ENCODE measurements at places on chromosomes 7 and 10.
A peak's percentile ranks its signal among the peaks of the same experiment; 100 is the strongest.

DNA sequence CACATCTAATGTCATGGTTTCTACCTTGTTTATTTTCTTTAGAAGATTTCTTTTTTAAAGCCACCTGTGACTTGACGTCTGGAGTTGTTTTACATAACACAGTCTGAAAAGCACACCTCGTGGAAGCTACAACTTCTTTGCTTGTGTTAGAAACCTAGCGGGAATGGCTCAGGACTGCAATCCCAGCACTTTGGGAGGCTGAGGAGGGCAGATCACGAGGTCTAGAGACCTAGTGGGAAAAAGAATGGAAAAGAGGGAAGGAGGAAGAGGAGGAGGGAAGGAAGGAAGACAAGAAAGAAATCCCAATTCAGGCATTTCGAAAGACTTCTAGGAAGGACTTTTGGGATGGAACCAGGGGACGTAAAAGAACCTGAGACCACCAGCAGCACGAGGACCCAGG is 146.3 kb upstream of the CELF2 start:
- DNase-seq: no peak

GRCh38 chr7:150400788-150401423 is 21.8 kb downstream of the ZNF775 start:
- no peak for DNase-seq

DNA sequence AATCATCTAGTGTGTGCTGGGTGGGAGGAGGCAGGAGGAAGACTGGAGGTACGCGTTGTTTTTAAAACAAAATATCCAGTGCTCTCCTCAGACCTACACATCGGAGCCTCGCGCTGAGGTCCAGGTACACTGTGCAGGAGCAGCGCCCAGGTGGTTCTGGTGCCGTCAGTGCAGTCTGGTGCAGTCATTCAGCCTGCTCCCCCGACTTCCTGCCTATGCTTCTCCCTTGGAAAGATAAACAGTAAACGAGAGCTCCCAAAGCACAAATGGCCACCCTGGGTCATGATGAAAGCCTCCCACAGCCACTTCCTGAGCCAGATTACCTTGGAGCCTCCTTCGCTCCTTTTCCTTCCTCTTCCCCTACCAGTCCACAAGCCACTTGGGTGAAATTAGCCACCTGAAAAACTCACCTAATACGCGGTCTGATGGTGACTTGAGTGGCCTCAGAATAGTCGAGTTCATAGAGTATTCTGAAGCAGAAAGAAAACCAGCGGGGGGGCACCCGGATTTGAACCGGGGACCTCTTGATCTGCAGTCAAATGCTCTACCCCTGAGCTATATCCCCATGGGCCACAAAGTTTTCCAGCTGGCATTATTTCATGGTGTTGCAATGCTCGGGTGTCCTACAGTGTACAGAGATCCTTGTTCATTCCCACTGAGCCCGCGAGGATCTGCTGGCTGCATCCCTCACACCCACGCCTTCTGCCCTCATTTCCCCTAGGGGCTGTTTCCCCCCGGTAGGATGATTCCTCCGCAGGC is 82.5 kb downstream of the ZNF467 start:
- peak; percentile 64 for DNase-seq

DNA sequence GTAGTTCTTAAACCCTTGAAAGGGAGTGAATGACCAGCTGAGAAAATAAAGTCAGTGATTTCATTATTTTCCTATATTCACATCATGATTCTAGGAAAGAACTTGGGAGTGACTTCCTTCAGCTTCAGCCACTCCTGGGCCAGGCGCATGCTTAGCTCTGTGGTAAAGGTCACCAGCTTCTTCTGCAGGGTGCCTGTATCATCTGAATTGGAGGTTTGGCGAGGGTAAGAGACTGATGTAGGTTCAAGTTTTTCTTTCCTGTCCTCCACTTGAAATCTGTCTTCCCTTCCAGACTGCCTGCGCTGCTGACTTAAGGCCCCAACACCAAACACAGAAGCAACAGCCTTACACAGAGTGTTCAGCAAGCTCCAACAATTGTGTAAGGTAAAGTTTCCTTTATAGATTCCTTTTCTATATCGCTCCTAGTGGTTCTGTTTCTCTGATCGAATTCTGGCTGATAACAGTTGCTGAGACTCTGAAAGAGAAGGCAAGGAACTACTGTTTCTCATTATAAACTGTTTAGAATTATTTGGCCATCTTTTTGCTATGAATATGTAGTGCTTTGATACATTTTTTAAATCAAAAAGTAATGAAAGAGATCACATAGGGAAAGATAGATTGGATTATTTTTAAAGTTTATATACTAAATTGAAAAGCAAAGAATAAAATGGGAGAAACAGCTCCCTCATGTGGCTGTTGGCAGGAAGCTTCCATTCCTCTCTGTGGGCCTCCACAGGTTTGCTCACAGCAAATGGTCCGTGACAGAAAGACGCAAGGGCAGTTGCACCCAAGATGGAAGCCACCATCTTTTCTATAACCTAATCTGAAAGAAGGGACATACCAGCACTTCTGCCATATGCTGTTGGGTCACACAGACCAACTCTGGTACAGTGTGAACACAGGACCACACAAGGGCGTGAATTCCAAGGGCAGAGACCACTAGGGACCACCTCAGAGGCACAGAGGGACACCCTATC is 14.0 kb downstream of the GATAD1 start:
- DNase-seq: no peak

DNA sequence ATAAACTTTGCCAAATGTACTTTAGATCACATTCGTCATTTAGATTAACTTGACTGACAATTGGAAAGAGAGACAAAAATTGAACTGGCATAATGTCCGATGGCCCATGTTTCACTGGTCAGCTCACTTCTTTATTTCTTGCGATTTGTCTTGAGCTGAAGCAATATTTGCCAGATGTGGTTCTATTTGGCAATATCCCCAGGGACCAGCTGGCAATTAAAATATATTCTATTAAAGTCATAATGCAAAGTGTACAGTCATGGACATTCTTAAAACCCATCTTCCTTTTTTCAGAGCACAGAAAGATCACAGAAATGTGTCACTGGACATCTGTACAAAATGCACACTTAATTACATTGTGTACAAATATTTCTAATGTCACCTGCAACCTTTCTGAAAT is 26.3 kb downstream of the NEBL start:
- DNase-seq: no peak

- no peak for DNase-seq
Observed at GRCh38 chr10:116663342-116663741, 42.6 kb downstream of the PNLIPRP2 start.

GRCh38 chr10:5854131-5854475 is 35.6 kb downstream of the ANKRD16 start:
- DNase-seq: no peak

DNA sequence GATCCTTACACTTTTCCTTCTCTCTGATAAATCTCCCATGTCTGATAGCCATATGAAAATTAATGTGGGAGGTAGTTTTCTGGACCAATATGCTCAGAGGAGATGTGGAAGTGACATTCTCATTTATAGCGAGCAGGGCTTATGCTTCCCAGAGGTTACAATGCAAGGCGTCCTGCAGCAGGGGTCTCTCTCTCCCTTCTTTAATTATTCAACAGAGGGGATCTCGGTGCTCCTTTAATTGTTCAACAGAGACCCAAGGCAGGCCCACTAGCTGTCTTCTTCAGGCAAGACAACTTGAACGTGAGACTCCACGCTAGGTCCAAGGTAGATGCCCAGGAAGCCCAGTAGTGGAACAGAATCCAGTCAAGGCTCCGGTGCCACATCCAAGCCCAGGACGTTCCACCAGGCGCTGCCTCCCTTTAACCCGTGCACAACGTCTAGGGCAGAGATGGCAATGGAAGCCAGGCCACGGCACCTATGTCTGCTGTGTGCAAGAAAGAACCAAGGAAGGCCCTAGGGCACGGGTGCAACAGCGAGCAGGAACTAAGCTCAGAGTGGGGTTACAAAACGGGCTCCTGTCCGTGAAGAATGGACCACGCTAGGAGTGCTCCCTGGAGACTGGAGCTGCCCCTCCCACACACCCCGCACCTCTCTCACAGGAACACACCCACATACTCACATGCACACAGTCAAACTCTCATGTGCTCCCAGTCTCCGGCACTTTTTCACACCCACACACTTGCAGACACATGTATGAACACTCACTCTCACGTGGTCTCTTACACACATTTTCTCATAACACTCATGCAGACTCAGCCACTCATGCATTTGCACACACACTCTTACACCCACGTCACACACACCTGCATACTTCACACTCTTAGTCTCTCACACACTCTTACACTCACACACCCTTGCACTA is 230.4 kb downstream of the TNS3 start:
- DNase-seq: no peak

- DNase-seq: no peak
Observed at GRCh38 chr7:132309102-132309805, 267.0 kb downstream of the PLXNA4 start.

DNA sequence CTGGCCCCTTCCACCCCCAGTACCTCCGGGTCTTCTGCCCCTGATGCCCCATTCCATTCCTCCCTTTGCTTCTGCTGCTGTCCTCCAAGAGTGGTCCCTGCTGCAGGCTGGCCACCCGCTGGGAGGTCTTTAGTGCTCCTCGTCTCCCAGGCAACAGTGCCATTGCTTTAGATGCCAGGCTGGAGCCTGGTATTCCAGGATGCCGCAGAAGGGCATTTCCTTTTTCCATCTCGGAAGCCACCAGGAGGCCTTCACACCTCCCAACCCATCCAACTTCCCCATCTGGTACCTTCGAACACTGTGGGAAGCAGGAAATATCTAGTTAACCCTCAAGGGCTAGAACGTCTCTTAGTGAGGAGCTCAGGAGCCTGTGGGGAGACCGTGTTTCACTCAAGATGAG is 92.9 kb upstream of the DUSP5 start:
- no peak for DNase-seq

DNA sequence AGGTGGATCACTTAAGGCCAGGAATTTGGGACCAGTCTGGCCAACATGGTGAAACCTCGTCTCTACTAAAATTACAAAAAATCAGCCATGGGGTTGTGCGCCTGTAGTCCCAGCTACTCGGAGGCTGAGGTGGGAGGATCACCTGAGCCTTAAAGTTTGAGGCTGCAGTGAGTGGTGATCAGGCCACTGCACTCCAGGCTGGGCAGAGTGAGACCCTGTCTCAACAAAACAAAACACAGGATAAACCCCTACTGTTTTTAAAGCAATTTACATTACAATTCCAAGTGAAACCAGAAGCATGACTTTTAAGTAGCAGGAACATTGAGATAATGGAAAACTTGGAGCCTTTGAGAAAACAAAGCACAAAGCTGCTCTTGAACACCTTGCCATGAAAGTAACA is 92.4 kb upstream of the BTBD16 start:
- DNase-seq: no peak

- DNase-seq: peak; percentile 14
Observed at GRCh38 chr7:141975806-141976523, 2.4 kb upstream of the TAS2R38 start.

DNA sequence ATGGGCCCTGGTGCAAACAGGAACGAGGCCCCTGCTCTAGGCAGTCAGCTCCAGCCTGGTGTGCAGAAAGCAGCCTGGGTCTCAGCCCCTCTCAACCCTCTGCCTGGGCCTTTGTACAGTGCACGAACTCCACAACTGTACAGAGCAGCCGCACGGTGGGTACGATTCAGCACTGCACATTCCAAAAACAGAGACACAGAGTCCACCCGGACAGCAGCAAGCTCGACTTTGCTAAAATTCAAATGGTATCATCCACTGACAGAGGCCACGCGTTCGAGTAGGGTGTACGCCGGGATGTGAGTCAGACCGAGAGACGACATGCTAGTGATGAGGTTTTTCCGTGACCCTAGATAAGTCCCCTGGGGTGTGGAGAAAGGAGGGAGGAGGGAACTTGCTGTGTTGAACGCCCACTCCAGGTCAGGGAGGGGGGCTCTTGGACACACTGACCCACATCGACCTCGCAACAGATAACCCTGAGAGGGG is 65.6 kb upstream of the PDGFA start:
- DNase-seq: no peak

- DNase-seq: peak; percentile 93
Observed at GRCh38 chr7:42175834-42176723, 60.9 kb downstream of the GLI3 start.

DNA sequence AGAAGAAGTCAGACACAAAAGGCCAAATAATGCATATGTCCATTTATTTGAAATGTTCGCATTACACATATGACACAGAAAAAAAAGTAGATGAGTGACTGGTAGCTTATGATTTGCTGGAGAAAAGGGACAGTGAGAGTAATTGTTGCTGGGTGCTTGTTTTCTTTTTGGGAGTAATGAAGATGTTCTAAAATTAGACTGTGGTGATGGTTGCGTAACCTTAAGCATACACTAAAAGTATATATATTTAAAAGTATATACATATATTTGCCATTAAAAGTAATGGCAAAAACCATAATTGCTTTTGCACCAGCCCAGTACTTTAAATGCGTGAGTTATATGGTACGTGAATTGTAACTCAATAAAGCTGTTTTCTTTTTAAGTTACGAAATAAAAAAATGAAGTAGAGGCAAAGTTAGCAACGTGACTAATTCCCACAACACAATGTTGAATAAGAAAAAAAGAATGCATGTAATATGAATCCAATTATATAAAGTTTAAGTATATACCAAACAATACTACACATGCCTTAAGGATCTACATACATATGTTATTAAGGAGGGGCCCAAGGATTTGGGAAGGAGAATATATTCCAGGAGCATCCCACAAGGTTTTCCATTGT is 360.4 kb upstream of the CELF2 start:
- no peak for DNase-seq

GRCh38 chr7:86708031-86708680 is 64.4 kb downstream of the GRM3 start:
- no peak for DNase-seq

DNA sequence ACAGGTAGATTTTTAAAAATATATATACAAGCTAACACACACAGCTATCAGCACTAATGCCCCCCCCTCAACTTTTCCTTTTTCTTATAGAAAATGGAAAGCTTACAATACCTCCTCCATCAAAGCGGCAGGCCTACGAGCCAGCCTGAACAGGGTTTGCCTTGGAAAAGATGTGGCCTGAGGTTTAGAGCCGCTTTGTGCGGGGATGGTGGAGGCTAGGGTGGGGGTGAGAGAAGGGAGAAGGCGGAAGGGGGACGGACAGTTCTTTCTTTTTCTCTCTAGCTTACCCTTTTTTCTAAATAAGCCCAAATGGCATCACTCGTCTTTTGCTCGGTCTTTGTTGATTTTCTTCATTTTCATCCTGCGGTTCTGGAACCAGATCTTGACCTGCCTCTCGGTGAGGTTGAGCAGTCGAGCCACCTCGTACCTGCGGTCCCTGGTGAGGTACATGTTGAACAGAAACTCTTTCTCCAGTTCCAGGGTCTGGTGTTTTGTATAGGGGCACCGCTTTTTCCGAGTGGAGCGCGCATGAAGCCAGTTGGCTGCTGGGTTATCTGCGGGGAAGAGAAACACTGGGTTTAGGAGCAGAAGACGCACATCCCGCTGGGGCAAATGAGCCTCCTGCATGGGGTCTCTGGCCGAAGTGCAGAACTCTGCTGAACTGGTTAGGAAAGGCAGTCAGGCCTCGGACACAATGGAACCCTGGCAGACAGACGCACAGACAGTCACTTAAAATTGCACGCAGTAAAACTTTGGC is 1.9 kb downstream of the HOXA9 start:
- DNase-seq: no peak

DNA sequence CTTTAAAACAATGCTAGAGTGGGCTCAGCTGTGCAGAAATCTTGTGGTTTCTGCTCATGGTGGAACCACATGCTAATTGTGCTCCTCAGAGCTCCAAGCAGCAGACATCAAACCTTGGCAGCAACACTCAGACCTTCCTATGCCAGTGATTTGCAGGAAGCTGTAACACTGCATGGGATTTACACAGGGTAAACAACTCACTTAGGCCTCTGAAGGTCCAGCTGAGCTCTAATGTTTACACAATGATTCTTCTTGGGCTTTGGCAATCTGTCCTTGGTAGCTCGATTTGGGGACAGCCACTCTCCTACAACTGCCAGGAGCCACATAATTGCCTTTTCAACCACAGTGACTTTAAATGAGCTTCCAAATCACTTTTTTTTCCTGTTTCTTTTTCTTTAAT is 97.7 kb upstream of the PDLIM1 start:
- DNase-seq: peak; percentile 94
